ENCODE measurements at places on chromosomes 13 and 19. TPM values are rescaled to one million over a fixed set of nuclear protein-coding genes. Genes with fewer than 3 reads are reported as not detected.

The ZNF443 gene
- total RNA-seq: 1.4 TPM

The HOMER3 gene
- 33.9 TPM for total RNA-seq

The RASAL3 gene
- total RNA-seq: not detected

The ICAM4 gene
- total RNA-seq: 0.09 TPM

The ZSCAN4 gene
- total RNA-seq: not detected

The SDHAF1 gene
- 46.4 TPM for total RNA-seq

The CHAMP1 gene
- 25.0 TPM for total RNA-seq

The ZNF724 gene
- total RNA-seq: 1.3 TPM

Measured in A549 treated with DMSO at 1 μM for 4 hours (cell line).